Posterior vena cava (tissue), 2 donors: ENCODE measurements at places on chromosomes 2 and 18. TPM values are rescaled to one million over a fixed set of nuclear protein-coding genes. Genes with fewer than 3 reads are reported as not detected.

Gene CNOT11
- 20.1 TPM for total RNA-seq

Gene CIB4
- not detected for total RNA-seq

Gene EFHD1
- total RNA-seq = 42.2 TPM

Gene C2orf80
- not detected for total RNA-seq

Gene SOWAHC
- total RNA-seq = 12.2 TPM

Gene IGFBP5
- 466 TPM for total RNA-seq

Gene CHRND
- not detected for total RNA-seq

Gene ANKRD30BL
- total RNA-seq = 0.14 TPM

Gene CD8A
- 1.9 TPM for total RNA-seq

Gene UGT1A4
- not detected for total RNA-seq

Gene FLACC1
- total RNA-seq = 4.3 TPM

Gene NDUFAF7
- 13.3 TPM for total RNA-seq

Gene C2orf92
- total RNA-seq = 7.1 TPM

Gene SCYGR4
- total RNA-seq = not detected

Gene SLC11A1
- 28.8 TPM for total RNA-seq

Gene ITGA4
- total RNA-seq = 12.4 TPM

Gene BIN1
- total RNA-seq = 49.2 TPM

Gene LINC00305
- total RNA-seq = not detected

Gene PROM2
- total RNA-seq = 0.28 TPM

Gene PSMG2
- 62.3 TPM for total RNA-seq

Gene EPB41L3
- 82.9 TPM for total RNA-seq

Gene CHRNA1
- total RNA-seq = not detected

Gene SNTG2
- total RNA-seq = 6.2 TPM

Gene ASXL3
- total RNA-seq = 5.0 TPM

Gene UBXN4
- 83.6 TPM for total RNA-seq

Gene TMEM247
- total RNA-seq = not detected

Gene IL36G
- total RNA-seq = not detected

Gene TSPYL6
- not detected for total RNA-seq

Gene GAREM2
- 6.3 TPM for total RNA-seq

Gene ROCK1
- 114 TPM for total RNA-seq

Gene SIX3
- total RNA-seq = not detected

Gene ITSN2
- total RNA-seq = 77.0 TPM

Gene MCM6
- 14.4 TPM for total RNA-seq

Gene TDRD15
- total RNA-seq = not detected

Gene TMEM178A
- 1.0 TPM for total RNA-seq

Gene B3GNT2
- total RNA-seq = 12.5 TPM

Gene PCARE
- not detected for total RNA-seq

Gene CENPA
- total RNA-seq = not detected

Gene AKAIN1
- not detected for total RNA-seq

Gene LYPD6
- 0.38 TPM for total RNA-seq

Gene CIDEA
- not detected for total RNA-seq

Gene VIT
- total RNA-seq = 36.2 TPM

Gene CCDC138
- 2.3 TPM for total RNA-seq

Gene CHRNG
- total RNA-seq = not detected

Gene EXOC6B
- 65.4 TPM for total RNA-seq

Gene SEPTIN10
- total RNA-seq = 88.3 TPM

Gene PPP1R1C
- total RNA-seq = 0.43 TPM
